Lung (tissue), 17 donors: ENCODE measurements at places on chromosomes 2 and 18. TPM values are rescaled to one million over a fixed set of nuclear protein-coding genes. Genes with fewer than 3 reads are reported as not detected.
A peak's percentile ranks its signal among the peaks of the same experiment; 100 is the strongest.

DNA sequence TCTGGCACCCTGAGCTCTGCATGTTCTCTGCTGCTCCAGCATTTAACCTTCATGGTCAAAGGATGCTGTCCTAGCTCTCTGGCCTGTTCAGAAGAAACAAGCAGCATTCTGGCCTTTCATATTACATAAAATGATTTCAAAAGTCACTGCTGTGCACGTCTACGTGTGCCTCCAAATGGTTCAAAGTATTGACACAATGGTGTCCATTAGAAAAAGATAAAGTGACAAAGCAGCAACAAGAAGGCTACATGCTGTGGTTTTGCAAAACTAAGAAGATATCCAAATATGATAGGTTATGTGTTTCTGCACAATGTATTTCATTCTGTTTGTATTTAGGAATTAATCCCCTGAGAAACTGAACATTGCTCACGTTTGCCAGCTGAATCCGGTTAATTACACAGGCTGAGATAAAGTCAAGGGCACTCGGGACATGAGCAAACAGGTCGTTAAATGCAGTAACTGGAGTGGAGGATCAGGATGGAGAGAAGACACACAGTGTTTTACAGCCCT lies 258.5 kb downstream of the DOK6 start:
- no peaks in the 10 kb centered on the region for H3K27me3 ChIP-seq
- no peaks in the 10 kb centered on the region for H3K36me3 ChIP-seq
- no peak overlapping the region for H3K4me3 ChIP-seq
- H3K27ac ChIP-seq: no peak overlapping the region
- DNase-seq: no peak
- peaks cover 3% of the 10 kb centered on the region for H3K4me1 ChIP-seq

- DNase-seq: no peak
- peaks cover 16% of the 10 kb centered on the region for H3K4me1 ChIP-seq
- no peak within 1 kb of the TSS for H3K27ac ChIP-seq
- H3K4me3 ChIP-seq: no peak within 1 kb of the TSS
These were observed at the start of gene WNT10A for GRCh38 chr2:218880102-218880858. Gene WNT10A (plus strand): TSS chr2:218880852. CDS start chr2:218880996, 144 bp downstream.

DNA sequence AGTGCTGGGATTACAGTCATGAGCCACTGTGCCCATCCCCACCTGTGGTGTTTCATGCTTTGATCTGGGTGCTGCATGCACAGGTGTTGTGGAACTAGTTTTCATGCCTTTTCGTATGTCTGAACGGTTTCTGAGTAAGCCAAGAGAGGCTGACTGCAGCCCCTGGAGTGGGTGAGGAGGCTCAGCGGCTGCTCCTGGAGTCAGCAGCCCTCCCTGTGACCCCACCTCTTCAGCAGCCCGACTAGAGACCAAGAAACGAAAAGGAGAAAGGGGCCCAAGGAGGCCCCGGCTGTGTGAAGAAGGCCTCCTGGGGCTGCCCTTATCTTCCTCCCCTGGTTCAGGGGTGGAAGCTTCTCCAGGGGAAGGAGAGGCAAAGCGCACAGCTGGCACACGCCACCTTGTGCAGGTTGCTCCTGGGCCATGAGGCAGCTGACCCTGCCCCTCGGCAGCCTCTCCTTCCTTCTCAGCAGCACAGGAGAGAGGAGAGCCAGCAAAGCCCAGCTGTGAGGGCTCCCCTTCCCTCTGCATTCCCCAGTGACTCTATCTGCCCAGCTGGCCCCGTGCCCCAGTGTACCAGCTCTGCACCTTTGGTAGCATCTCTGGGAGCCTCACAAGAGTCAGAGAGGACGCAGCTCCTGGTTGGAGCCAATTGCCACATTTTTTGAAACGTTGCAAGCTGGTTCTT lies 182.5 kb upstream of the HS6ST1 start:
- H3K27ac ChIP-seq: no peak overlapping the region
- no peaks in the 10 kb centered on the region for H3K27me3 ChIP-seq
- no peak overlapping the region for H3K4me3 ChIP-seq
- H3K36me3 ChIP-seq: no peaks in the 10 kb centered on the region

GRCh38 chr2:28206762-28207161 lies 185.9 kb upstream of the FOSL2 start:
- no peak overlapping the region for H3K27ac ChIP-seq
- peaks cover 5% of the 10 kb centered on the region for H3K4me1 ChIP-seq
- H3K4me3 ChIP-seq: no peak overlapping the region
- no peaks in the 10 kb centered on the region for H3K27me3 ChIP-seq
- H3K36me3 ChIP-seq: no peaks in the 10 kb centered on the region
- peak; percentile 24 for DNase-seq

GRCh38 chr2:224594840-224595239 lies 9.7 kb upstream of the CUL3 start:
- no peaks in the 10 kb centered on the region for H3K36me3 ChIP-seq
- H3K4me3 ChIP-seq: no peak overlapping the region
- no peak for DNase-seq
- no peaks in the 10 kb centered on the region for H3K4me1 ChIP-seq

FARSB gene
- 15.5 TPM for polyA plus RNA-seq

REG1B gene
- polyA plus RNA-seq: 0.75 TPM

SETBP1 gene
- 2.6 TPM for polyA plus RNA-seq

GRCh38 chr2:85978883-85979780 lies 90.3 kb upstream of the ST3GAL5 start:
- H3K27ac ChIP-seq: no peak overlapping the region
- H3K4me3 ChIP-seq: no peak overlapping the region
- H3K4me1 ChIP-seq: peaks cover 8% of the 10 kb centered on the region
- no peaks in the 10 kb centered on the region for H3K27me3 ChIP-seq
- H3K36me3 ChIP-seq: no peaks in the 10 kb centered on the region
- DNase-seq: no peak

ABCG8 gene
- not detected for polyA plus RNA-seq

DNA sequence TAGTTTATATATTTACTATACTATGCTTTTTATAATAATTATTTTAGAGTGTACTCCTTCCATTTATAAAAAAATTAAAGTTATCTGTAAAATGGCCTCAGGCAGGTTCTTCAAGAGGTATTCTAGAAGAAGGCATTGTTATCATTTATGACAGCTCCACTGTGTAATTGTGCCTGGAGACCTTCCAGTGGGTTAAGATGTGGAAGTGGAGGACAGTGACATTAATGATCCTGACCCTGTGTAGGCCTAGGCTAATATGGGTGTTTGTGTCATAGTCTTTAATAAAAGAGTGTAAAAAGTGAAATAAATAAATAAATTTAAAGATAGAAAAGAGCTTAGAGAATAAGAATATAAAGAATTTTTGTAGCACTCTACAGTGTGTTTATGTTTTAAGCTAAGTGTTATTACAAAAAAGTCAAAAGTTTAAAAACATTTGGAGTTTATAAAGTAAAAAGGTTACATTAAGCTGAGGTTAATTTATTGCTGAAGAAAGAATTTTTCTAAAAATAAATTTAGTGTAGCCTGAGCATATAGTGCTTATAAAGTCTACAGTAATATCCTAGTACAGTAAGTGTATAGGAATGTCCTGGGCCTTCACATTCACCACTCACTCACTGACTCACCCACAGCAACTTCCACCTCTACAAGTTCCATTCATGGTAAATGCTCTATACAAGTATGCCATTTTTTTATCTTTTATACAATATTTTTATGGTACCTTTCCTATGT lies 190.0 kb upstream of the SESTD1 start:
- H3K27me3 ChIP-seq: no peaks in the 10 kb centered on the region
- H3K4me1 ChIP-seq: no peaks in the 10 kb centered on the region
- no peak for DNase-seq
- H3K27ac ChIP-seq: no peak overlapping the region
- H3K36me3 ChIP-seq: no peaks in the 10 kb centered on the region

DNA sequence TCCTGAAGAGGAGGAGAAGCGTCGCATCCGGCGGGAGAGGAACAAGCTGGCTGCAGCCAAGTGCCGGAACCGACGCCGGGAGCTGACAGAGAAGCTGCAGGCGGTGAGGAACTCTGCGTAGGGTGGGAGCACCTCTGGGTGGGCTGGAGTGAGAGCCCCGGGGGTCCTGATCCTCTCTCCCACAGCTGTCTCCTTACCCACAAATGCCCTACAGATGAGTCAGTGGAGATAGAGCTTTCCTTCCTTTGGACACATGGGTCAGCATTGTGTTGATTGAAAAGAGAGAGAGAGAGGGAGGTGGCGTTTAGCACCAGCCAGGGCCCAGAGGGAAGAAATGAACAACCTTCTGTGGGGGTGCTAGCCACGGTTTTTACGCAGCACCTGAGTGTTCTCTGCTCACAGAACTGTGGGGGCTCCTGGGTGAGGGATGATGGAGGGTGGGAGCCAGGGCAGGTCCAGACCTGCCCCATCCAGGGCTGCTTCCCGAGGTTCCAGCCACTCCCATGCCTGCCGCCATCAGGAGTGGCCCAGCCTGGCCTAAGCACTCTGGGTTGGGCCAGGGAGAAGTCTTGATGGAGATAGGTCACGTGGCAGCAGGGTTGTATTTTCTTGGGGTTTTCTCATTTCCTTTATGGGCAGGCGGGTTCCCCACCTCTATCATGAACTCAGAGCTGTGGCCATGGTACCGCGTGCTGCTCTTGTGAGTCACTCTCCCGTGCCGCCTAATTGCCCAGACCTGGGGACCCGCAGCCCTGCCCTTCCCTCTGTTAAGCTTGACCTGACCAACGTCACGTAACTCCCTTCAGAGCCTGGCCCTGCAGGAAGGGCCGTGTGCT lies 16.3 kb downstream of the FOSL2 start:
- H3K36me3 ChIP-seq: peaks cover 92% of the 10 kb centered on the region
- H3K4me1 ChIP-seq: no peaks in the 10 kb centered on the region
- no peak overlapping the region for H3K4me3 ChIP-seq
- H3K27me3 ChIP-seq: no peaks in the 10 kb centered on the region

- no peaks in the 10 kb centered on the region for H3K27me3 ChIP-seq
- H3K36me3 ChIP-seq: no peaks in the 10 kb centered on the region
- H3K4me1 ChIP-seq: no peaks in the 10 kb centered on the region
- no peak overlapping the region for H3K27ac ChIP-seq
These were observed 349.0 kb upstream of the PKDCC start for GRCh38 chr2:41698678-41699422.

DNA sequence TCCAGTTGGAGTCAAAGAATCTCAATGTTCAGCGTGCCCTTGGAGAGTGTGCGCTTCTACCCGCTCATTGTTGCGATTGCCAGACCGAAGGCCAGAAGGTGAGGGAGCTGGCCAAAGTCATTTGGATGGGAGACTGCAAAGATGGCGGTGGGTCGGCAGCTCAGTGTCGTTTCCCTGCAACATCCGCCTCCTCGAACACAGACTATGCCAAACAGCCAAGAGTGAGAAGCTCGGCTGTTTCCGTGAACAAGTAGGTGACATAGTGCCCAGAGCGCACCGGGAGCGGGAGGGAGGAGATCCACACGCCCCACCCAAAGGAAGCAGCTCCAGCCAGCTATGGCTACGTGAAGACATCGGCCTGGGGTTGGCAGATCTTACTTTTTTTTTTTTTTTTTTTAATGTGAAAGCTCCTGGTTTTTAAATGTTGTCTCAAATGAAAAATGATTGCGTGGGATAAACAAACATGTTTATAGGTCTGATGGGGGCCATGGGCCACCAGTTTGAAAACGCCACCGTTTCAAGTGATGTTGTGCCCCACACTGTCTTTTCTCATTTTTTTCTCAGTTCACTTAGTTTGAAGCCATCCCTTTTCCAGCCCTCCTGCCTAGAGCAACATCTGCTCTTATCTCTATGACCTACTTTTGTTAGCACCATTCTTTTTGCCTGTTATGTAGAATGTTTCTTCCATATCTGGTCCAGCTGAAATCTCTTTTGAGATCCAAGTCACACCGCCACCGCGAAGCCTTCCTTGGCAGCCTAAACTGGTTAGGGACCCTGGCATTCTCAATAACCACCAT lies 682.4 kb downstream of the RNF144A start:
- no peaks in the 10 kb centered on the region for H3K27me3 ChIP-seq
- no peaks in the 10 kb centered on the region for H3K36me3 ChIP-seq
- no peaks in the 10 kb centered on the region for H3K4me1 ChIP-seq
- DNase-seq: no peak

KCNG2 gene
- polyA plus RNA-seq: 0.16 TPM

DNA sequence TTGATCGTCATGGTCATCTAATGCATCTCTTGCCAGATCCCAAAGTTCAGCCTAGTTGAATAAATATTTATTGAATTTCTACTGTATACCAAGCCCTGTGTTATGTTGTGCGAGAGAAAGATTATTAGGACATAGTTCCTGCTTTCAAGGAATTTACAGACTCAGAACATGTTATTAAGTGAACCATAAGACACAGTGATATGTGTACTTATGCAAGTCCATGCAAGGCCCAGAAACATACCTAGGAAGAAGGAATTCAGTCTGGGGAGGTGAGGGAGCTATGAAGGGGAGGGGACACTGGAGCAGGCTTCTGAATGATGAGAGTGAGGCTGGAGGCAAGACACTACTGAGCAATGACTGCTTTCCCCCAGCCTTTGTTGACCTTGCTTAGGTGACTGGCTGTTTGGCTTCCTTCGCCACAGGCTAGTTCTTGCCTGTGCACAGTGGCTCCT lies 81.4 kb downstream of the ACAA2 start:
- no peak for DNase-seq
- H3K4me3 ChIP-seq: no peak overlapping the region
- H3K36me3 ChIP-seq: no peaks in the 10 kb centered on the region
- H3K27ac ChIP-seq: no peak overlapping the region

DNA sequence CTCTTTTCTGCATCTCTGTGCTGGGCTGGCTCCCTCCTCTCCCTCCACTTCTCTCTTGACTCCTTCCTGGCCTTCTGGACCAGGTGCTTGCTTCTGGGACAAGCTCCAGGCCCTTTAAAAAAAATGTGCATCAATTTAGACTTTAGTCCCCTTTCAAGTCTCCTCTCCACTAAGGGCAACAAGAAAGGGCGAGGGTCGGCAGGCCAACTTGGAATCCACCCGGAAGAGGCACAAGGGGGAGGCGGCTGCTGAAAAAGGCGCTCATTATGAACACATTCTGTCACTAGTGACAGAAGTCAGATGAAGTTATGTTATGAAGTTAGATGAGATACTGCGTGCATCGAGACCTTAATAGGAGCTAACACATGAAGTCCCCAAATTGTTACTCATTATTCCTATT lies 13.6 kb upstream of the RHOB start:
- no peak for DNase-seq
- no peaks in the 10 kb centered on the region for H3K36me3 ChIP-seq
- no peak overlapping the region for H3K4me3 ChIP-seq
- H3K27ac ChIP-seq: no peak overlapping the region

POTEF gene
- polyA plus RNA-seq: not detected

- H3K36me3 ChIP-seq: no peaks in the 10 kb centered on the region
- no peak for DNase-seq
- H3K27ac ChIP-seq: no peak overlapping the region
- H3K4me3 ChIP-seq: no peak overlapping the region
- peaks cover 11% of the 10 kb centered on the region for H3K4me1 ChIP-seq
These were observed 6.9 kb downstream of the CD8A start for GRCh38 chr2:86783615-86784339.

POTEC gene
- not detected for polyA plus RNA-seq

SP5 gene
- 1.6 TPM for polyA plus RNA-seq

FLACC1 gene
- 1.0 TPM for polyA plus RNA-seq

GKN2 gene
- 429 TPM for polyA plus RNA-seq

GRCh38 chr2:120547662-120548061 lies 188.0 kb upstream of the GLI2 start:
- H3K27ac ChIP-seq: no peak overlapping the region
- peaks cover 20% of the 10 kb centered on the region for H3K4me1 ChIP-seq
- no peak for DNase-seq
- H3K4me3 ChIP-seq: no peak overlapping the region
